ENCODE measurements at places on chromosomes 2 and 18.

- no peak for DNase-seq
Observed at GRCh38 chr2:5673145-5674025, 18.8 kb upstream of the SOX11 start.

DNA sequence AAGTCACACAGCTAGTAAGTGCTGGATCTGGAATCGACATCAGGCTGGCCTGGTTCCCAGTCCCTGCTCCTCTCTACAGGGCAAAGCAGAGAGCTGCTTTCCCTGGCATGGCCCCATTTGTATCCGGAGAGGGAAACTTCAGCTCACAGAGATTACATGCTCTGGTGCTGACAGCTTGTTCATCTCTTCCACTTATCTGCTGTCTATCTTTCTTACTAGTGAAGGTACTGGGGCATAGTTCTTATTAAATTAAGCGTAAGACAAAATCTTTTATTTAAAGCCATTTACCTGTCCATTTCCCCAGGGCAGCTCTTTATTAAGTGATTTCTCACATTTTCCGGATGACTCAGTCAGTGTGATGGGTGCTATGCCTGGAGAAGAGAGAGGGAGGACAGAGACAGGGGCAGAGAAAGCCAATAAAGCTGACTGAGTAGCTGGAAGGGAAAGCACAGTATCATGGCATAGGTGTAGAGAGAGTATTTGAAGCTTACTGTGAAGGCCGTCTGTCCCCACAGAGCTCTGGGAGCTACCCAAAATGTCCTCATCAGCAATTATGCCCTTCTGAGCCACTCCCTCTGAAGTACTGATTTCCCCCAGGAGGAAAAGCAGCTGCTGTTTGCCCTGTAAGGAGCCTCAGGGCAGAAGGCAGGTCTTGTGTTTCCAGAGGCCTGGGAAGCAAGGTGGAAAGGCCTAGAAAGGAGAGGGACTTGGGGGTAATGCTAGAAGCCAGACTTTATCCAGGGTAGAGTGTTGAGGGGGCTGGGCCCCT, 44.1 kb upstream of the EPAS1 start:
- no peak for DNase-seq

GRCh38 chr2:45888167-45888566, 236.7 kb downstream of the PRKCE start:
- DNase-seq: no peak

GRCh38 chr2:58156780-58157179, 84.3 kb downstream of the FANCL start:
- no peak for DNase-seq

DNA sequence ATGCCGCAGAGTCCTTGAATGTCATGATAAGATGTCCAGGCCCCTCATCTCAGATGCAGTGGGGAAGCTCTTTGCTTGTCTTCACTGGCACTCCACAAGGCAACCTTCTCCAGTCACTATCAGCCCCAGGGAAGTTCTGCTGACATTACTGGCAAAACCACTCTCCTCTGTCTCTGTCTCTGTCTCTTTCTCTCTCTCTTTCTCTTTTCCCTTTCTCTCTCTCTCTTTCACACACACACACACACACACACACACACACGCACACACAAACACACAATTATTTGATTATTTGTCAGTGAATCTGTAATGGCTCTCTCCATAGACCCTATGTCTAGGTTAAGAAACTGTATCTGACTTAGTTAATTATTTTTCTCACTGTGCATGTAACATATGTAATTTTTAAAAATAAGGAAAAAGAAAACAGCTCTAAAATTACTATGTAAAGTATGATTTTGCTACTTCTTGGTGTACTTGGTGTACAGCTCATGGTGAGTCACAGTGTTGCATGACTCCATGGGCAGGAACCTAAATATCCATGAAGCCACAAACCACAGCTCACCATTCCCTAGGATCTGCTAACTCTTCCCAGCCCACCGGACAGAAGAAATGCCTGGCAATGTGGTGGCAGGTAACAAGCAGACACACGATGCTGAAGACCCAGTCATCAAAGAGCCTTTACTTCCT, 594.9 kb upstream of the ID2 start:
- DNase-seq: no peak

GRCh38 chr2:150234787-150235446, 252.6 kb downstream of the RND3 start:
- DNase-seq: no peak

DNA sequence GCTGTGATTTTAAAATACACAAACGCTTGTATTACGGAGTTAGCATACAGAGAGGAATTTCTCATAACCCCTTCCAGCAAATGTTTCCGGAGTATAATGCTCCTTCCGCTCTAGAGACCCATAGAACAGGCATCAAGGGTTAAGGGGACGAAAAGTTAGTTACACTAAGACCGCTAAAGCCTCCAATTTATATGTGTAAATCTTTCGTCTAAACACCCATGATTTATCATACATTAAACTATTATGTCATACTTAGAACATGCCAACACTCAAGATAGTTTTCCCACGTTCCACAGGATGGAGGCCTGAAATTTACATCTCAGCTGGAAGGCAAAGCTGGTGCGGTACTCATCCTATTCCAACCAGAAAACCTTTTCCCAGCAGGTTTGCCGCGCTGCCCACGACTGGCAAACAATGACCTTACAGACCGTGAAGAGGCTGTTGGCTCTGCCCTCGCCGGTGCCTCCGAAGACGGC, 650 bp downstream of the ORMDL1 start:
- no peak for DNase-seq

- DNase-seq: no peak
Observed at GRCh38 chr2:222891890-222892289, 31.1 kb downstream of the ACSL3 start.

DNA sequence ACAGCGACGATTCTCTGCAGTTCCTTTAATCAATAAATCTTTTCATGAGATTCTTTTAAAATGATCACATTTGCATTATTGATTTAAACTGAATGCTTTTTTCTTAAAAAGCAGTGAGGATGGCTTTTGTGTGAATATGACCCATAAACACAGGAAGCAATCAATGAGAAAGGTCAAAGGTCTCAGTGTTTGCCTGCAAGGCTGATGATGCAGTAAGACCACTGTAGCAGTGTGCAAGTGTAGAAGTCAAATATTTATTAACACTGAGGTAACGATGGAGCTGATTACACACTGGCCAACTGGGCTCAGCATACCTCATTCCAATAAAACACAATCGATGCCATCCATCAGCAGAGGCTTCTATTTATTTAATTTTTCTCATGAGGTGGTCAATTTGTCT, 633.5 kb downstream of the DCDC2C start:
- DNase-seq: no peak

- no peak for DNase-seq
Observed at GRCh38 chr2:60947056-60947455, 65.7 kb downstream of the REL start.

- no peak for DNase-seq
Observed at GRCh38 chr2:64482765-64483504, 29.0 kb downstream of the LGALSL start.

DNA sequence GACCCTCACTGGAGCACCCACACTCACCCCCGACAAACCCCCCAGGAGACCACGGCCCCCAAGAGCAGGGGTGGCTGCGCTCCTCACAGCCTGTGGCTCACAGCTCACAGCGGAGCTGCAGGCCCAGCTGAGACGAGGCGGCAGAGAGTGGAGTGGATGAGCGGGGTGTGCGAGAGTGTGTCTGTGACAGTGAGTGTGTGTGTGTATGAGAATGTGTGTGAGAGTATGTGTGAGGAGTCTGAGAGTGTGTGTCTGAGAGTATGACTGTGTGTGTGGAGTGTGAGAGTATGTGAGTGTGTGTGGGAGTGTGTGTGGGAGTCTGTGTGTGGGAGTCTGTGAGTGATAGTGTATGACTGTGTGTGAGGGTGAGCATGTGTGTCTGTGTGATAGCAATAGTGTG, 55.3 kb upstream of the ID2 start:
- DNase-seq: no peak

GRCh38 chr2:226661789-226662545, 137.7 kb downstream of the IRS1 start:
- no peak for DNase-seq

DNA sequence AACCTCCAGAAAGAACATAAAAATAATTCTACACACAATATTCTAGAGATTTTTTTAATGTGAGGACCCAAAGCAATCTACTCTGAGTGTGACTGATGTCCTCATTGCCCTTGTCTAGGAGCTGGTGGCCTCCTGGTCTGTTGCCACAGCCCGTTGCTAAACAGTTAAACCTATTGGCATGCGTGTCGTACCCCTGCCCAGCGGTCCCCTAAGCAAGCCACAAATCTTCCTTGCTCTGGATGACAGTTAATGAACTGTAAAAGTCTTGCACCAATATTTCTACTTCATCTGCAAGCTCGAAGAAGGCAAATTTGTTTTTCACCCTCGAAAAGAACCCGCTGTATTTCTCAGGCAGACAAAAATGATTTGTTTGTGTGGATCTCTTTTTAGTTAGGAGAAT, 489.1 kb upstream of the MEX3C start:
- DNase-seq: no peak

- DNase-seq: no peak
Observed at GRCh38 chr2:173652767-173653431, 298.2 kb downstream of the CDCA7 start.

DNA sequence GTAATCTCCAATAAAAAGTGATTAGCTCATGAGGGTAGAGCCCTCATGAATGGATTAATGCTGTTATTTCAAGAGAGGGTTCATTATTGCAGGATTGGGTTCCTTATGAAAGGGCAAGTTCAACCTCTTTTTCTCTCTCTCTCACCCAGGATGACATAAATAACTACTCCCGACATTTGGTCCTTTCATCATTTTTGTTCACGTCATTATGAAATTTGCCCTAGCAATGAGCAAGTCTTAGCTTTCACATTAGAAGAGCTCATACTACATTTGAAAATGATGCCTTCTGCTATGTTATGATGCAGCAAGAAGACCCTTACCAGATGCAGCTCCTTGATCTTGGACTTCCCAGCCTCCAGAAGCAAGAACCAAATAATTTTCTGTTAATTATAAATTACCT, 152.5 kb downstream of the ICOS start:
- no peak for DNase-seq

DNA sequence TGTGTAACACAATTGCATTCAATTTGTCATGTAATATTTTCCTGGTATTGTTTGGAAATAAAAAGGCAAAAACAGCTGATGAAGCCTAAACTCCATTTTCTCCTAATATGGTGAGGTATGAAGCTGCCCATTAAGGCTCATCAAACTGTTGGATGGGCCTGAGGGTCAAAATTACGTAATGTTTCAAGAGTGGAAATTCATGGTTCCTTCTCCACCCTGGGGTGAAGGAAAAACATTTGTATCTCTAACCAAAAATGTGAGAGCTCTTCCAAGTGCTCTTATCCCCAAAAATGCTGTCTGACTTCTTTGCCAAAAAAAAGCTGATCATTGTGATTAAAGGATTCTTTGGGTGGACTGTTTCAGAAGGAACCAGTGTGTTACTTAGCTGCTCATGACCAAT, 91.8 kb downstream of the ARHGAP28 start:
- no peak for DNase-seq

GRCh38 chr2:236687296-236687965, 117.8 kb downstream of the ACKR3 start:
- no peak for DNase-seq

DNA sequence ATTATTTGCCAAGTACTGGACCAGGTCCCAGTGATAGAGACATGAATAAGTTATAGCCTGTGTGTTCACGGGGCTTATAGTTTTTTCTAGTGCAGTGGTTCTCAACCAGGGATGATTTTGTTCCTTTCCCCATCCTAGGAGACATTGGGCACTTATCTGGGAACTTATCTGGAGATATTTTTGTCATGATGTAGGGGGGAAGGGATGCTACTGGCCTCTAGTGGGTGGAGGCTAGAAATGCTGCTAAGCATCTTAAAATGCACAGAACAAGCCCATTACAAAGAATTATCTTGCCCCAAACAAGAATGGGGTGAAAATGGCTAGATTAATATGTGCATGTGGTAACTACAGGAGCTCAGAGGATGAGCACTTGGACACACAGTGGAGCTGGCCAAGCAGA, 75.2 kb downstream of the KLHL29 start:
- no peak for DNase-seq

DNA sequence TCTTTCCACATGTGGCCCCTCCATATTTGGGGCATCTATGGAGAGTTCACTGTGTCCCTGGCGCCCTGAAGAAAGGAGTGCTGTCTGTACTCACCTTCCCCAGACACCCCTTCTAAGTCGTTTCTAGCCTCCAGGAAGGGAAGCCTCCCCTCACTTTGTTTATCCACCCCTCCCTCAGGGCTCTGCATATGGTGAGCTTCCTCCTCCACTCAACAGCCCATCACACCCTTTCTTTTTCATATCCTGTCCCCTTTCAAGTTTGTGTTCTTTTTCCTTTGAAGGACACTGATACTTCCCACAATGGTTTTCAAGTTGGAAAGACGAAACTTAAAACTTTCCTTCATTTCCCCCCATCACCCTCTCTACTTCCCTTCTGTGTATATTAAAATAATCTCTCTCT, 291.4 kb upstream of the POU3F3 start:
- DNase-seq: no peak

DNA sequence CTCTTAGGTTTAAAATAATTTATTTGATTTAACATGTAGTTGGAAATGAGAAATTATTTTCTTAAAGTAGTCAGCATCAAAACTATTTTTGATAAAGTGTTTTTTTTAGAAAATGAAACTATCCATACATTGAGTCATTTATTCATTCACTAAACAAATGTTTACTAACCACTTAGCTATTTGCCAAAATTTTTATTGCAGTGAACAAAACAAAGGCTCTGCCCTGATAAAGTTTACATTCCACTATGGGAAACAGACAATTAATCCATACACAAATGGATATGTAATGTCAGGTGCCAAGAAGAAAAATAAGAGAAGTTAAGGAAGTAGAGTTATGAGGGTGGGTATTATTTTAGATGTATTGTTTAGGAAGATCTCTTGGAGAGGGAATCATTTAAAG, 19.1 kb upstream of the CCDC178 start:
- no peak for DNase-seq

DNA sequence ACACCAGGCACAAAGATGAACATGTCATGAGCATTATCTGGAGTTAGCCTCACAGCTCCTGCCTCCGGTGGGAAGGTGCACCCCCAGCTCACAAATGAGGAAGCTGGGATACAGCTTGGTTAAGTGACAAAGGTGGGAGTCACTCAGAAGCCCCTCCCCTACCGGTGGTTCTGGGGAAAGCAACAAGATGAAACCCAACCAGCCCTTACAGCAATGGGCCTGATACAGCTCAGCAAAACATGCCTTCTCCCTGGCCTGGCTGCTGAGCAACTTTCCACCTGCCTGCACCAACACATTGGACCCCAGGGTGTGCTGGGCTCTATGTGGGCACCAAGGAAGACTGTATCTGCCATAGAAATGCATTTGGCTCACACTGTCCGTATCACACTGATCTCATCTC, 113.2 kb downstream of the GYPC start:
- DNase-seq: no peak

DNA sequence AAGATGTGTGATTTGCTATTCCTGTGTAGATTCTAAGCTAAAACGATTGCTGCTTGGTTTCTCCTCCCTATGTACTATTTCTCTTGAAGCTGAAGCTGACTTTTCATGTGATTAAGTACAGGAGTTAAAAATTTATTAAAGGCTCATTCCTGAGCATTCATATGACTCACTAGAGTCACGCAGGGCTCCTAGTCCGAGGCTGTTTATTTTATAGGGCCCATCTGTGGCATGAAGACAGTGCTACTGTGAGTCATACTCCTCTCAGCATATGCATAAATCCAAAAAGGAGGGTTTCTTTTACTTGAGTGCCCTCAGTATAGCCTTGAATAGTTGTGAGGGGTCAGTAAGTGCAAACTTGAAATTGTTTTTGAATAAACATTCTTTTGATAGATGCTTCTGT, 378.8 kb downstream of the PTPRM start:
- no peak for DNase-seq

Measured in stimulated activated naive CD4-positive, alpha-beta T cell treated with Interleukin-2 at 50 U/mL for 16 hours (primary cell).